ENCODE measurements at places on chromosomes 11 and 22. TPM values are rescaled to one million over a fixed set of nuclear protein-coding genes. Genes with fewer than 3 reads are reported as not detected.

Gene OR51E2
- 0.19 TPM for total RNA-seq

Gene MUC15
- not detected for total RNA-seq

Gene SCN4B
- 15.1 TPM for total RNA-seq

Gene RTN4R
- 2.4 TPM for total RNA-seq

Gene MMP20
- total RNA-seq = not detected

Gene OR52N4
- total RNA-seq = not detected

Gene SCUBE2
- 1.2 TPM for total RNA-seq

DNA sequence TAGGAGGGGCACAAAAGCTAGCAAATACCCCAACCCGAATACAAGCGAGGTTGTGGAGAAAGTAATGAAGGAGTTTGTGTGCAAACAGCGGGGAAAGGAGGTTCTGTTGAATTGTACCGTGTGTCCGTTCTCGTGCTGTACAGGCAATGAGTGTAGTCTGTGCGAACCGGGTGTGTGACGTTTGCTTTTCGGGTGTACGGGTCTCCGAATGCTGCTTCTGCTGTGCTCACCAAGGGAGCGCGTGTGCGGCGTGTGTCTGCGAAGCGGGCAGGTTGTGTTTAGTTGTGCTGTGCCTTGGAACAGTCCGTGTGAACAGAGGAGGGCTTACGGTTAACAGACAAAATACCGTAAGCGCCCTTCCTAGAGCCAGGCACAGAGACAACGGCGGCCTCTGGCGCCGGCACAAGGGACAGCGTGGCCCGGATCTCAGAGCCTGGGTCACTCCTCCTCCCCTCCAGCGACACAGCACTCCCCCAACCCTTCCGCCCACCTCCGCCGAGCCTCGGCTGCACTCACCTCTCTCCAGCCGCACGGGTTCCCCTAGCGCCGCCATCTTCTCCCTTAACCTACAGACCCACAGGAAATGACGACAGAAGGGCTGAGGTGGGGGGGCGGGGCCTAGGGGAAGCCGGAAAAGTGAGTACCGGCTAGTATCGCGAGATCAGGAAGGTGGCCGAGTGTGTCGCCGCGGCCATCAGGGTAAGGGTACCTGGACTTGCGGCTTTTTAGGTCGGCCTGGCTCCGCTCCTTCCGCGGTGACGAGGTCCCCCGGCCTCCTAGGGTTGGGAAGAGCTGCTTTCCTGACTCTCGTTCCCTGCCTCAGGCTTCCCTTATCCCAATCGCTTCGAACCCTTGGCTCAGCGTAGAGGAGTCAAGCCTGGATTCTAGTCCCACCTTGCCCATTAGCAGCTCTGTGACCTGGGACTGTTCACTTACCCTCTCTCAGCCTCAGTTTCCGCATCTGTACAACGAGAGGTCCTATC, at the start of gene LIN7C:
Gene LIN7C (minus strand): TSS at position 570 of the 983 bp plus-strand sequence. CDS start 17 bp downstream, at position 553.
- DNase-seq = peak; percentile 96

GRCh38 chr22:45769569-45770210, 98.1 kb downstream of the ATXN10 start:
- DNase-seq = no peak

DNA sequence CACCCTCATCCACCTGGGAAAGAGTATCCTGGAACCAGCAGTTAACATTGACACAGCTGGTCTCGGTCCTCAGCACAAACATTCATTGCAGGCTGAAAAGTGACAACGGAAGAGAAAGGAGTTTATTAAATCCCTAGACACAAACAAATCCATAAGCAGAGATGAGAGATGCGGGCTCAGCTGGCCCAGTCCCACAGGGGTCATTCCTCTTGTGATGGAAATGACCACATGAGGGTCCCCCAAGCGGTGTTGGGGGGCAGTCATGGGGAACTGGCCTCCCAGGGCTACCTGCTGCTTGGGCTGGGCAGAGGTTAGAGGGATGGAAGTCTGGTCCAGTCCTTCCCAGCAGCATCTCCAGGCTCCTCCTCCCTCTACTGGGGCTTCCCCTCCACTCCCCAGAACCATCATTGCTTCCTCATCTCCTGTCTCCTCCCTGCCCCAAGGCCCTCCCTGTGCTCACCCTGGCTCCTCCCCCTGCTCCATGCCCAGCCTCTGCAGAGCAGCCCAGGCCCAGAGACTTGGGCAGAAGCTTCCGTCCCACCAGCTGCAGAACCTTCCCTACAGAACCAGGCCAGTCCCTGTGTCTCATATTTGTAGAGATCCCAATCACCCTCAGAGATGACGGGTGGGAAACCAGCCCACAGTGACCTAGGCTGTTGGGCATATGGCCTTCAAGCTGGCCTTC, 5.4 kb upstream of the IGLL5 start:
- no peak for DNase-seq

GRCh38 chr22:29311464-29312217, 3.9 kb downstream of the RASL10A start:
- peak; percentile 70 for DNase-seq

- DNase-seq = no peak
Observed at GRCh38 chr11:132093536-132094259, 723.3 kb downstream of the NTM start.

DNA sequence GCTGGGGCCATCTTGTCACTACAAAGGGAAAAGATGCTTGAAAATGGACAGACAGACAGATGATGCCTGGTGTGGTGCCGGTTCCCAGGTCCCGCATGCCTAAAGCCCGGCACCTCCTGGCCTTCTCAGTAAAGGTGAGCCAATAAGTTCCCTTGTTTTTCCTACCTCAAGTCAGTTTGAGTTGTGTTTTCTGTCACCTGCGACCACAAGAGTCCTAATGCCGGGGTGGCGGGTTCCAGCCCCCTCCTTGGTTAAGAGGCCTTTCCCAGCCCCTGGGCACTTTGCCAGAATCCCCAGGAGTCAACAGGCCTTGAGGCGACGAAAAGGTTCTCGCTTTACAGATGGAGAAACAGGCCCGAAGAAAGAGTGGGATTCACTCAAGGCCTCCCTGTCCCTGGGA, 9.0 kb downstream of the FGF19 start:
- DNase-seq = no peak

DNA sequence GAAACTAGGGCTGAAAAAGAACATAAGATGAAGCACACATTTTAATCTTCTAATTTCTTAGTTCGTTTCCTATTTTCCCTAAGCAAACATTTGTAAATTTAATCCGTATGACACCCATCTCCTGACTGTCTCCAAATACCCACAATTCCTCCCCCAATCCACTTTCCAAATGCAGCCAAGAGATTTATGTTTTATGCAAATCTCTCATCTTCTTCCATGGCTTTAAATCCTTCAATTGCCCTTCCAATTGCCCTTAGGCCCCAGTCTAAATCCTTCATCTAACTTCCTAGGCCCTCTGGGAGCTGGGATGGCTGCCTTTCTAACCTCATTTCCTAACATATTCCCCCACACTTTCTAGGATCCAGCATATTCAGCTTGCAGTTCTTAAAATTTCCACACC, 18.0 kb upstream of the POU2AF1 start:
- no peak for DNase-seq

GRCh38 chr11:128749974-128750373, 56.1 kb downstream of the FLI1 start:
- no peak for DNase-seq

- no peak for DNase-seq
Observed at GRCh38 chr22:30188911-30189310, 57.6 kb downstream of the LIF start.

- DNase-seq = peak; percentile 31
Observed at GRCh38 chr11:1623716-1624115, 1.8 kb upstream of the KRTAP5-4 start.

DNA sequence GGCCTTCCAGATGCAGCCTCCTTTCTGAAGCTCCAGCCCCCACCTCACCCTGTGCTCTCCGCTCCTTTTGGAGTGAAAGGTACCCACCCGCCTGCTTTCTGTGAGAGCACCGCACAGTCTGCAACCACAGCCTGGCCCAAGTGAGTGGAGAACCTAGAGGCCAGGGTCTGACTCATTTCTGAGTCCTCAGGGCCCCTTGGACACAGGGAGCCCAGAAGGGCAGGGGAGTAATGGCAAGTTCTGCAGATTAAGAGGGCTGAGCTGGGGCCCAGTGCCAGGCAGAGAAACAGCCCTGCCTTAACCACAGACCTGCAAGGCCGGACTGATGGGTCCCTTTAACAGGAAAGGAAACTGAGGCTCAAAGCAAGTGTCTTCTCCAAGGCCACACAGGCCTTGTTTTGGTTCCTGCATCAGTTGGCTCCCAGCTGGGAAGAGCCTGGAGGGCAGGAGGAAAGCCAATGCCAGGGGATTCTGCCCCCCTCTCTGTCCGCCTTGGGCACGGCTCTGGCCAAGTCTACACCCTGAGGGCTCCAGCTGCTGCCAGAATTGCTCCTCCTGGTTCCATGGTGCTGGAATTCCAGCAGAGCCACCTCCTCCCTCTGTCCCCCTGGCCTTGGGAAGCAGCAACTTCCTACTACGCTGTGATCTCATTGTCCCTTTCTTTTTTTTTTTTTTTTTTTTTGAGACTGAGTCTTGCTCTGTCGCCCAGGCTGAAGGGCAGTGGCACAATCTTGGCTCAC, 55.1 kb downstream of the CYTH4 start:
- no peak for DNase-seq

GRCh38 chr11:118622376-118623268, 15.2 kb downstream of the PHLDB1 start:
- peak; percentile 72 for DNase-seq

DNA sequence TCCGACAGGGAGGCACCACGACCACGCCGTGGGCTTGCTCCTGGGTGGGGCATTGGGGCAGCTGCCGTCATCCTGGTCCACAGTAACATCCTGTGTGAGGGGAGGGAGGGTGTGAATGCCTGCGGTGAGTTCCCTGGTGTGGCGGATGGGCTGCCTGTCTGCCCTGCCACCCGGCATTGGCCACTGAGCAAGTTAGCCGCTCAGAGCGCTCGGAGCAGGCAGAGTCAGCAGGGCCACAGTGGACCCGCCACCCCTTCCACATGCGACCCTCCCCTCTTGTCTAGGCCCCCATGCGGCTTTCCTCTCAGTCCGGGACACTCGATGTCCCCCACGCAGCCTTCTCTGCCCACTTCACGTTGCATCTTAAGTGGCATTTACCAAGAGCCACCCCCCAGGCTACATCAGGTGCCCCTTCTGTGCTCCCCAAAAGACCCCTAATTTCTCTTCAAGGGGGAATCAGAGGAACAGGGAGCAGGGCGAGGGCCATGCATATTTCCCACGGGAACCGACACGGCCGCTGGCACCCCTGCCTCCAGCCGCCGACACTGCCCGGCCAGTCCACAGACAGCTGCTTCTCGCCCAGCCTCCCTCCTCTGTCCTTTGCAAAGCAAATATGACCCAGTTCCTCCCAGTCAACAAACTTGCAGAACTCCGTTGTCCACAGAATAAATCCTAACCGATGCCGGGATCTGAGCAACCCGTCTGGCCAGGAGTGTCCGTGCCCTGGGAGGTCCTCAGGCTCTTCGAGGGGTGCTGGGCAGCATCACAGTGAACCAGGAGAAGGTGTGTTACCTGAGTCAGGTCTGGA, 1482.1 kb downstream of the TBC1D22A start:
- no peak for DNase-seq

GRCh38 chr11:124085583-124085982, 29.7 kb upstream of the VWA5A start:
- no peak for DNase-seq

GRCh38 chr11:124402326-124402922, 3.6 kb upstream of the OR8B3 start:
- no peak for DNase-seq

GRCh38 chr11:126489836-126490660, 134.6 kb downstream of the ST3GAL4 start:
- no peak for DNase-seq

DNA sequence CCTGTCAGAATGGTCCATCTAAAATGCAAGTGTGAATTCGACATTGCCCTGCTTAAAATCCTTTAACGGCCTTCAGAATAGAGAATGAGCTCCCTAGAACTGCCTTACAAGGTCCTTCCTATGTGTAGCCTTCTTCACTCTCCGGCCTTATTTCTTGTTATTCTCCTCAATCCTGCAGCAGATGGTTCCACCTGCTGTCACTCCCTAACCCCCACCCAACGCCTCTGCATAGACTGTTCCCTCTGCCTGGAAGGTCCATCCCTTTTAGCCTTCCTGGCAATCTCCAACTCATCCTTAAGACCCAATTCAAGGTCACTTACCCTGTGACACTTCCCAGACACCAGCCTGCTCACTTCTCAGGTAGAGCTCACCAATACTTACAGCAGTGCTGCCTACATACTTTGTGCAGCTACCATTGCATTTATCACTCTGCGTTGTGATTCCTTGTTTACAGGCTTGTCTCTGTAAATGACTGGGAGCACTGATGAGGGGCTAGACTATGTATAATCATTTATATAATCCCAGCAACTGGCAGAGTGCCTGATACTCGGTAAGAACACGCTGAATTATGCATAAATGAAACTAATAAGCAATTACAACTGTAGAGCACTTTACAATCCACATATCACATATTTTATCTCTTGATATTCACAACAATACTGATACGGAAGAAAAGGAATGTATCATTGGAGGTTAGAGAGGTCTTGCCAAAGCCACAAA, 58.9 kb downstream of the CLPB start:
- DNase-seq = no peak

DNA sequence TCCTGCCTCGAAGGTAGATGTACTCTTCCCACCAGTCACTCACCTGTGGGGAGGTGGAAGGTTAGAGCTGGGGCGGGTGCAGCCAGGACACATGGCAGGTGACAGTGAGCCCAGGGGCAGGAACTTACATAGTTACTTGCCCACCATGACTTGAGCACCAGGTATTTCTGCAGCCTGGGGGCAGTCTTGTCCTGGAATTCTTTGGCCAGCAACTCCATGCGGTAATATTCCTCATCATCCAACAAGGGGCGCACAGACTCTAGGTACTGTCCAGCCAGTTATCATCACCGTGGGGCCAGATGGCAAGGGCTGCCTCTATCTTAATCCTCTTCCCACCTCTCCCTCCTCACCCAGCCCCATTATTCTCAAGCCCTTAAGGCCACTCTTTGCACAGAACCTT, 2.2 kb downstream of the CPT1B start:
- DNase-seq = no peak

DNA sequence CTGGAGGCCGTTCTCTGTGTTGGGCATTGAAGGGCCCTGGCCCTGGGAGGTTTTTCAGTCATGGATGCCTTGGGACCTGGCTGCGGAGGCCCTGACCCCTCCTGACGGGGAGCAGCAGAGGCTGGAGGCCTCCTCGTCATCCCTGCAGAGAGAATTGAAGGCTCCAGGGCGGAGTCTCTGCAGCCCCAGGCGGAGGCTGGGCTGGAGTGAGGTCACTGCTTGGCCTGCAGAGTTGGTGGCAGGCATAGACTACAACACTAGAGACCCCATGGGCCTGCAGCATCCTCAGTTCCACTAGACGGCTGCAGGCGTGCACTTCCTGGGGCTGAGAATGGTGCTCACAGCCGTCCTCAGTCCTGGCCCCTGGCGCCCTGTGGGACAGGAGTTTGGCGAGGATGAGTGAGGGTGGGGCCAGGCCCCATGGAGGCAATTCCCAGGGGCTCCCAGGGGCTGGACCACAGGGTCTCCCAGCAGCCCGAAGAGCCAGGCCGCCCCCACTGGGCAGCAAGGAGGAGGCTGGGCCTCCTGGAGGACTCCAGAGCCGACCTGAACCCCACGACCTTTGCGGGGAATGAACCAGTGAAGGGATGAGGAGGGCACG, 1194.9 kb downstream of the BRD1 start:
- no peak for DNase-seq

- DNase-seq = no peak
Observed at GRCh38 chr11:44671234-44671633, 55.5 kb upstream of the TSPAN18 start.

Data from psoas muscle (tissue), 8 donors.